Naive thymus-derived CD4-positive, alpha-beta T cell (primary cell): ENCODE measurements at places on chromosomes 16 and 17. TPM values are rescaled to one million over a fixed set of nuclear protein-coding genes. Genes with fewer than 3 reads are reported as not detected.

DNA sequence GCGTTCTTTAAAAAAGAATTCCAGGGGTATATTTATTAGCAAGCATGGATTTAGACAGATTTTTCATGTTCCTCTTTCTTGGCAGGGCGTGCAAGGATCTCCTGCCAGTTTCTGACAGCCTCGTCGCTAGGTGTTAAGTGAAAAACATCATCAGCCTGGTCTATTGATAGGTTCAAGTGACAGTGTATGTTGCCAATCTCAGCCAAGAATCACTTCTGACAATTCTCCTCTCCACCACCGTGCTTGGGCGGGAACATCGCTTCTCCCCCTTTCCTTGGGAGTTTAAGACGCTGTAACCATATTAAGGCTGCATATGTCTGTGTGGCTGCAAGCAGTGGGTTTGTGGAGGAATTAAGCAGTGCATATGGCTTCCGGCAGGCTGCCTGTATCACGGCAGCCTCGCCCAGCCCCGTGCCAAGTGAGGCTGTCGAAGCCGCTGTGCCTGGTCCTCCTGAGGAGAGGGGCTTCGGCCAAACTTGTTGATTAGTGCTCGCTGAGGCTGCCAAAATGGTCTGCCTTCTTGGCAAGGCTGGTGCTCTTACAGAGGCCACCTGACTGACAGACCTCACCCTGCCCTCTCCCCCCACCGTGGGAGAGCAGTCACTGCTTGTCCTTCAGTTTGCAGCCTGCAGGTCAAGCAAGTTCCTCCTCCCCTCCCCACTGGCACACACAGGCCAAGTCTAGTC is 132.2 kb upstream of the MPHOSPH6 start:
- no peak for DNase-seq

- no peak for DNase-seq
These were observed 36.3 kb downstream of the MYO18A start for GRCh38 chr17:29143894-29144293.

DNA sequence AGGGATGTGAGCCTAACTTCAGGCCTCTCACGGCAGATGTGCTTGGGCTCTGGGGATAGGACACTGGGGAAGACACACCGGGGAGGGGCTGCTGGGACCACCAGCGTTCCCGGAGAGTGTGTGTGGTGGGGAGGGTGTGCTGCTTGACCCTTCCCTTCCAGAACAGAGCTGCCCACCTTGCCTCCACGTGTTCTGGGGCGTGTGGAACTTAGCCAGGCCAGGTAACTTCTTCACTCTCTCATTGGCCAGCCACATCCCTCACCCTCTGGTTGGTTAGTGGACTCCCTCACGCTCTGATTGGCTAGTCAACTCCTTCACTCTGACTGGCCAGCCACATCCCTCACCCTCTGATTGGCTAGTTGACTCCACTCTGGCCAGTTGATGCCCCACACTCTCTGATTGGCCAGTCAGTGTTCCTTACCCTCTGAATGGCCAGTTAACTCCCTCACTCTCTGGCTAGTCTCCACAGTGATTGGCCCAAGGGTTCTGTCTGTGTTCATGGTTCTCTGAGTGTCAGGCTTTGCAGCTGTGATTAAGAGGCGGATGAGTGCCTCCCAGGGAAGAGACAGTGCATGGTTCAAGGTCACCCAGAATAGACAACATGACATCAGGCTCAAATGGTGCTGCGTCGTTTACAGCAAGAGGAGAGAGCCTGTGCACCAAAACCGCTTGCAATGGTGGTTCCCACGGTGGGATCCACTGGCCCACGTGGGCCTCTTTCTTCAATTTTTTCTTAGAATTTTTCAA is 10.0 kb downstream of the TMEM235 start:
- no peak for DNase-seq

DNA sequence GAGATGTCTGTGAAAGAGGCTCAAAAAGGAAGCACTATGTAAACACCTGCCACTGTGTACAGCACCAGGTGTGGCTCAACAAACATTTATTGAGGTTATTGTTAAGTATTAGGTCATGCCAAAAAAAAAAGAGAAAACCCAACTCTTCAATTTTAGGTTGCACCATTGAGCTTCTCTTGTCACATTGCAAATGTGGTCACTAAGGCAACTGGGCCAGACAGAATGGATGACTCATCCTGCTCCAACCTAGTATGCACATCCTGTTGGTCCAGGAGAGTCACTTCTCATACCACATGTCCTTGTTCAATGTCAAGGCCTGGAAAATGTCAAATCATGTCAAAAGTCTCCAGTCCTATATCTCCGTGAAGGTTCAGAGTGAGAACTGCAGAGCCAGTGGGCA is 25.0 kb downstream of the HOXB1 start:
- DNase-seq: no peak

DNA sequence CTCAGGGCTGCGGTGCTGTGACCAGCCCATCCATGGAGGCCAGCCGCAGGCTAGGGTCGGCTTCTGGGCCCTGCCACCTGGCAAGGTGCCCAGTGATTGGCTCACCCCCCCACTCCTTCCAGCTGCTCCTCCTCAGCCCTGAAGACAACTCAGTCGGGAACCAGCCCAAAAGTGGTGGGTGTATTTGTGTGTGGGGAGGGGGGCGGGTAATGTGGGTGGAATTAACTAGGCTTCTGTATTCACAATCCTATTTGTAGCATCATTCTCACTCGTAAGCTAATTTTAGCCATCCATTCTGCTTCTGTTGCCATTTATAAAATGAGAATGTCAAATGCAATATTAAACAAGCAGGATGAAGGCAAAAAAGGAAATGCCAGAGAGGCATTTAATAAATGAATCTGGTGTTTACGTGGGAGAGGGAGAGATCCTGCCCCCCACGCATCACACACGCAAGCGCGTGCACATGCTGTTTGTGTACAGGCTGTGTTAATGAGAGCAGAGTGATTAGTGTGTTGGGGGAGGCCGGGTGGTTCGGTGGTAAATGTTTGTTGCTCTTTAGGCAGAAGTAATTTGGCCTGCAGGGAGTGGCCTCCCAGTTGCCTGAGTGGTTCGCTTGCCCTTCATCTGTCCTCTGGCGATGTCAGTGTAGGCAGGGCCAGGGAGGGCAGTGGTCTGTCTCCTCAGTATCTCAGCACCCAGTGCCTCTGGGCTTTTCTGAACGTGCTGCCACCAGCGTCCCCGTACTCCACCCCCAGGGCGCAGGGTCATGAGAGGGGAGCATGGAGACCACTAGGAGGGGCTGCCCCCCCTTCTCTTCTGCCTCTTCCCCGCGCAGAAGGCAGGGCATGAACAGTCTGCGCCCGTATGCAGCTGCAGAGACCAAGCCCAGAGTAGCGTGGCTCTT is 140.1 kb downstream of the CCDC182 start:
- peak; percentile 11 for DNase-seq

DNA sequence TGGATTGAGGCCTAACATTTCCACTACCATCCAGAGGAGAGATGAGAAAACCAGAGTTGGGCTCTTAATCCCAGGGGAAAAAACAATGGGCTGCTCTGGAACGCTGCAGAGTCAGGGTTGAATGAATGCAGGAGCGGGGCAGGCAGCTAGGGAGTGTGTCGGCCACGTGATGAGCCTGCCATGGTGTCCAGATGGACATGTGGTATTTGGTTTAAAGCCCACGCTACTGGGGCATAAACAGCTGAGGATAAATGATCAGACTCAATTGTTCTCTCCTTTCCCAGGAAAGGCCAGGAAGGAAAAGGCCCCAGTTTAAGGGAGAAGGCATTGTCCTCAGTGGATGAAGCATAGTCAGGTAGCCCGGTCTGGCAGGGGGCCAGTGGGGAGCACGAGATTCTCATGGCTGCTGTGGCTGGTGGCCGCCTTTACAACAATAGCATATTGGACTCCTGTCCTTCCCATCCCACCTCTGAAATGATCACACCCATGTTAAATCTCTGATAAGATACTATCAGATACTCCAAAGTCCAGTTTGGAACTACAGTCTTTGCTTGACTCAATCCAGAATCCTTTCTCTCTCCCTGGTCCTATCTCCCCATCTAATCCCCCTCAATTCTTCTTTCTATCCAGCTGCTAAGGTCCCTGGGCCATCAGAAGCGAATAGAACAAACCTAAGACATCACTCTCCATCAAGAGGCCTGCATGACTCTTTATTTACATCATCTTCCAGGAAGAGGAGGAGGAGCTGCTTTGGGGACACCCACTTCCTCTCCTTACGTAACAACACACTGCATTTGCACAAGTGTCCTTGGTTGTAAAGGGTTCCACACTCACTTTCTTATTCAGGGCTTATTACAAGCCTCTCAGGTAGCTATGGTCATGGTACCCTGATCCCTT is 20.4 kb downstream of the CA4 start:
- DNase-seq: no peak

DNA sequence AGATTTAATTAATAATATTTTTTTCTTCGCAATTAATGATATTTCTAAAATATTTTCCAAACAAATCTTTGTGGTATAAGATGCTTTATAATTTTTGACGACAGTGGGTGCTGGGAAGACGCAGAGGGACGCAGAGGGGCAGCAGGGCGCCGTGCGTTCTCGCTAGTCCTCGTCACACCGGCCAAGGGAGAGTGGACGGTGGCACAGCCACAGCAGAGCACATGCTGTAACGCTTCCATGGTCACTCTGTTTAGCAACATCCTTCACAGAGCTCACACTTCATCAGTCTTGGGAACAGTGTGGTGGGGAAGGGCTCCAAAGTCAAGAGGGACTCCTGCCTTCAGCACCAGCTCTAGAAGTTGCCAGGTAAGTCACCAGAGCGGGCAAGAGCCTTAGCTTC is 60.4 kb downstream of the NDEL1 start:
- no peak for DNase-seq

DNA sequence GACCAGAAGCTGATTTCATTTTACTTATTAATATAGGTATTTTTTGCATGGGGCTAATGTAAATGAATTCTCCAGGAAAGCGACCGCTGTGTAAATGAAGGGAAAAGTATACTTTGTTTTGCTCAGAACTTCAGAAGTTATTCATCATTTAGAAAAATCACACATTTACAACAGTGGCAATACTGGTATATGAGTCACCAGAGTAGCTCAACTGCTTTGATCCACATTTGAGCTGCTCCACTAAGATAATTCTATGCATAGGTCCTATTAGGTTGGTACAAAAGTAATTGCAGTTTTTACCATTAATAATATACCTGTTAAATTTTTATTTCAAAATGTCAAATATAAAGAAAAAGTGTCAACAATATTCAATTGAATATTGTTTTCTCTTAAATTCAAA is 22.9 kb upstream of the DYNLRB2 start:
- no peak for DNase-seq

- no peak for DNase-seq
These were observed 1.1 kb downstream of the G6PC1 start for GRCh38 chr17:42901535-42902229.

DNA sequence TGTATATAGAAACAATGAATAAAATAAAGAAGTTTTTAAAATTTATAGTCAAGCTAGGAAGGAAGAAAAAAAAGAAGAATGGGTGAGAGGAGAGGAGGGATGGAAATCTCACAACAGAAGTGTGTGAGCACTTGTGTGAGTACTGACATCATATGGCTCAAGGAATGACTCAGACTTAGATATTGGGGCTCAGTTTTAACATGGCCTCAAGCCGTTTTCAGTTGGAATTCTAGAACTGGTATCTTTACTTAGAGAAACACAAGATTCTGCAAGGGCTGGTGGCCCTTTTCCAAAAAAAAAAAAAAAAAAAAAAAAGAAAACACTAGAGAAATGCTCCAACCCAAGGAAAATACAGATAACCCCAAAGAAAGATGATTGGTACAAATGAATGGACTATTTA is 55.1 kb downstream of the STXBP4 start:
- DNase-seq: no peak

GRCh38 chr17:20927308-20927977 is 115.4 kb downstream of the USP22 start:
- DNase-seq: no peak

- DNase-seq: no peak
These were observed 193.9 kb upstream of the PIRT start for GRCh38 chr17:11031787-11032186.

GRCh38 chr17:1752425-1753262 is 9.2 kb upstream of the SERPINF1 start:
- no peak for DNase-seq

DNA sequence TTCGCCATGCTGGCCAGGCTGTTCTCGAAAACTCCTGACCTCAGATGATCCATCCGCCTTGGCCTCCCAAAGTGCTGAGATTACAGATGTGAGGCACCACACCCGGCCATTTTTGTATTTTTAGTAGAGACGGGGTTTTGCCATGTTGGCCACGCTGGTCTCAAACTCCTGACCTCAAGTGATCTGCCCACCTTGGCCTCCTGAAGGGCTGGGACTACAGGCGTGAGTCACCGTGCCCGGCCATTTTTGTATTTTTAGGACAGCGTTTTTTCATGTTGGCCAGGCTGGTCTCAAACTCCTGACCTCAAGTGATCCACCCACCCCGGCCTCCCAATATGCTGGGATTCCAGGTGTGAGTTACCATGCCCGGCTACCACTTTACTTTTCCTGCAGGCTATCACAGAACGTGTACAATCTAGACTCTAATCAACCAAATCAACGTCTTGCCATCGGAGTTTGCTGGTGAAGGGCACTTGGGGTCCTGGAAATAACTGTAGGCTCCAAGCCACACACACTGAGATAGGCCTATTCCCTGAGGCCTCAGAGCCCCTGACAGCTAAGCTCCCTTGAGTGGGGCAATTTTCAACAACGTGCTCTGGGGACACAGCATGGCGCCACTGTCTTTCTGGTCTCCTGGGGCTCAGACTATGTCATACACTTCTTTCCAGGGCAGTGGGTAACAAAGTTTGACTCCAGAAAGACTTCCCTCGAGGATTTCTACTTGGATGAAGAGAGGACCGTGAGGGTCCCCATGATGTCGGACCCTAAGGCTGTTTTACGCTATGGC is 12.7 kb downstream of the SERPINF1 start:
- DNase-seq: no peak

DNA sequence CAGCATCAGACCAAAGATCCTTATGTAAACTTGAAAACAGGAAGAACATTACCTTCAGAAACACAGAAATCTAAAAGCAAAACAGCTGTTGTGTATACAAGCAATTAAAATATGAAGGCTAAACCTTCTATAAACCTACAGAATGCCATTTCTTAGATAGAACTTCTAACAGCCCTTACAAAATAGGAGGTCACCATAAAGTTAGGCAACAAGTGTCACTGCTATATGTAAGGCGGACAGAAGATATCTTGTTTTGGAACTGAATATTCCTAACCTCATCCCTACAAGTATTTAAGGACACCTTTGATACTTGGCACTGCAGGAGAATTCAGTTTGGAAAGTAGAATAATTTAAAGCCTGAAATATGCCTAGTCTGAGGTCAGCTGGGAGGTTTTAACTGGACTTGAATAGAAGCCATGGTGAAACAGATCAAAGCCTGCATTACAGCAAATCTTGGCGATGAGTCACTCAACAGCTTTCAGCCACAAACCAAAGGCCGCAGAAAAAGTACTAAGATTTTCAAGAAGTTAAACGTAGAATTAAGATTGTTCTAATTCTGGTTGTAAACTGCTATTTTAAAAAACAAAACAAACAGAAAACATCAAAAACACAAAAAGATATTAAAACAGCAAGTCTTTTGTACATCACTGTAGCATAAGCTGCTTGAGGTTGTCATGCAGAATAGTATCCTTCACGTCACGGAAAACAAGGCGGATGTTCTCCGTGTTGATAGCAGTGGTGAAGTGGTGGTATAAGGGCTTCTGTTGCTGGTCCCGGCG is 42.7 kb downstream of the GNA13 start:
- DNase-seq: no peak

The ESRP2 gene
- not detected for total RNA-seq

The NEK8 gene
- total RNA-seq: 11.3 TPM

The HOXB6 gene
- total RNA-seq: 0.31 and 0.34 TPM in 2 replicates

The C1QL1 gene
- not detected for total RNA-seq

The COPZ2 gene
- 1.9 TPM for total RNA-seq

The TBC1D3I gene
- 0.54 TPM for total RNA-seq

The CDH11 gene
- not detected for total RNA-seq
